GOT3 (cell line): ENCODE measurements at places on chromosomes 12 and 14.
A peak's percentile ranks its signal among the peaks of the same experiment; 100 is the strongest.

GRCh38 chr12:69173368-69173767 is 66.0 kb upstream of the CPSF6 start:
- no peak for DNase-seq

GRCh38 chr14:100288382-100289185 is 17.7 kb downstream of the SLC25A29 start:
- DNase-seq: no peak

DNA sequence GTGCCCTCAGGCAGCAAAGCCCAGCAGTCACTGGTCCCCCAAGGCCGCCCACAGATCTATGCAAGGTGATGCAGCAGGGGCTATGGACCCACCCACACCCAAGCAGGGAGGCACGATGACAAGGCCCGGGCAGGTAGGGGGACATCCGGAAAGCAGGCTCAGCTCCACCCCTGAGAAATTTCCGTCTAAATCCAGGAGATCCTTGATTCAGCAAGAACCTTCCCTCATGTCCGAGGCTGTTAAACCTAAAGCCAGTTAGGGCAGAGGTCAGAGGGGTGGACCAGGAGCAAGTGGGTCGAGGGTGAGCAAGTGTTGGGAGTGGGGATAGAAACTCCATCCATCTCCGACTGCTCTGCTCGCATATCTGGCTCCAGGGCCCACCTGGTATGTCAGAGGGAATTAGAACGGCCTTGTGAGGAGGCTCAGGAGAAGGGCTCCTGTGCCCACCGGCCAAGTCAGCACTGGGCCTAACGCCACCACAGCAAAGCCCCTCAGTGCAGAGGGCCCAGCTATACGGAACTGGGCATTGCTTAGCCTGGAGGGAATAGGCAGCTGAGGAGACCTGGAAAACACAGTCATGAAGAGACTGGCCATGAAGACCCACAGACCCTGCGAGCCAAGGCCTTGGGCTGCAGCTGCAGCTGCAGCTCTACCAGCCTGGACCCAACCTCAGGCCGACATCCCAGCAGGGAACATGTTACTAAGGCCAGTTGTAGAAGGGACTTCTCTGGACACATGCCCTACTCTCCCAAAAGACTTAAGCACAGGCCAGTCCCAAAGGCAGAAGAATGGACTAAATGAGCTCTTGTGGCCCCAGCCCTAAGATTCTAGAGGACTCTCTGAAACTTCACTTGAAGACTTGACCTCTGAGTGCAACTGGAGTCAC is 34.3 kb downstream of the DAD1 start:
- DNase-seq: no peak

DNA sequence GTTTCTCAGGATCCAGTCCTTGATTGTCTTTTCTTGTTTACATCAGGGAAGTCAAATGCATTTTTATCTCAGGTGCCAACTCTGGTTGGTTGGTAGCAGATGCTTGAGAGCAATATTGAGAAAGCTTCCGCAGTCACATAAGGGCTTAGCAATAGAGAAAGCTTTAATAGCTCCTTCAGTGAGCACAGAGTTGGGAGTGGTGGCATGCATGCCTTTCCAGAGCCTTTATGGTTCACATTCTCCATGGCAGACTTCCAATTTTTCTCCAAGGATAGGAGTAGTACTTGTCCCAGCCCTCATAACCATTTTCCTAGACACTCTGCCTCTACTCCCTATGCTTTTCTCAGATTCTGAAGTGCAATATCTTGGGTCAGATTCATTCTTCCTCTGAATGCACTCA is 280.4 kb downstream of the AEBP2 start:
- no peak for DNase-seq

GRCh38 chr12:57518920-57519795 is 1.2 kb downstream of the DDIT3 start:
- DNase-seq: peak; percentile 98

- no peak for DNase-seq
Observed at GRCh38 chr12:65526311-65526710, 247.8 kb downstream of the MSRB3 start.

GRCh38 chr14:80923368-80923767 is 18.2 kb downstream of the CEP128 start:
- no peak for DNase-seq

DNA sequence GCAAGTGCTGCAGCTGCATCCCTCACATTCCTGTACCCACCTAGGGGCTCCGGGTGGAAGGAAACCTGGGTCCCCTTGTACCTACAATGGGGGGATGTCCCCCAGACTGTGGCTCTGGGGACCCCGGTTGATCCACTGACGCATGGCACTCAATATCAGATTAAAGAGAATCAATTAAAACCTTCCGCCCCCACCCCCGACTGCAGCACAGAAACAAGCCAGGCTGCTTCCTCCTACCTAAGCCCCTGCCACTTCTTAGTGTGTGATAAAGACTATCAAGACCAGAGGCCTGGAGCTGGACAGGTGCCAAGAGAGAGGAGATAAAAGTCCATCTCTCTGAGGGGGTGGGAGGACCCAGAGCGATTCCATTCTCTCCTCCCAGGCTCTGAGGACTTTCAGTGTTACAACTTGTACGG is 28.2 kb upstream of the RPLP0 start:
- no peak for DNase-seq

GRCh38 chr12:50072198-50072907 is 12.8 kb upstream of the SMARCD1 start:
- no peak for DNase-seq

DNA sequence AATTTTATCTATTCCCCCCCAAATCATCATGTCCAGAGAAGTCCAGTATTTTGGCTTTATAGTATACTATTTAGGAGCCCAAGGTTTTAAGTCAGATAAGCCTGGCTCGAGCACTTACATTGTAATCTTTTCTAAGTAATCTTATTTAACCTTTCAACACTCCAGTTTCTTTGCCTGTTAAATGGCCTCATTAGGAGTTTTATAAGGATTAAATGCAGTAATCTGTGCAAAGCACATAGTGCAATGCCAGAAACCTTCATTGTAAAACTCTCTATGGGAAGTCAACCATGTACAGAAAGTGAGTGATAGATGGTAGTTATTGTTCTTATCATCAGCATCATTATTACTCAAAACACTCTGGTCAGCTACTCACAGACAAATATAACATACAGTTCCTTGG is 1330.4 kb downstream of the SLC16A7 start:
- no peak for DNase-seq

- DNase-seq: no peak
Observed at GRCh38 chr12:98645572-98646067, 530 bp downstream of the APAF1 start.

- no peak for DNase-seq
Observed at GRCh38 chr14:65937079-65937959, 524.8 kb downstream of the FUT8 start.

GRCh38 chr12:3127832-3128231 is 50.7 kb downstream of the TSPAN9 start:
- no peak for DNase-seq

GRCh38 chr14:100138082-100138787 is 21.2 kb downstream of the DEGS2 start:
- DNase-seq: no peak

GRCh38 chr12:121391619-121392324 is 8.1 kb upstream of the RNF34 start:
- no peak for DNase-seq
